RPMI7951 (cell line): ENCODE measurements at places on chromosomes 13 and 19. TPM values are rescaled to one million over a fixed set of nuclear protein-coding genes. Genes with fewer than 3 reads are reported as not detected.

The RTBDN gene
- 0.68 TPM in 1 of 2 replicates, not detected in the other for total RNA-seq

DNA sequence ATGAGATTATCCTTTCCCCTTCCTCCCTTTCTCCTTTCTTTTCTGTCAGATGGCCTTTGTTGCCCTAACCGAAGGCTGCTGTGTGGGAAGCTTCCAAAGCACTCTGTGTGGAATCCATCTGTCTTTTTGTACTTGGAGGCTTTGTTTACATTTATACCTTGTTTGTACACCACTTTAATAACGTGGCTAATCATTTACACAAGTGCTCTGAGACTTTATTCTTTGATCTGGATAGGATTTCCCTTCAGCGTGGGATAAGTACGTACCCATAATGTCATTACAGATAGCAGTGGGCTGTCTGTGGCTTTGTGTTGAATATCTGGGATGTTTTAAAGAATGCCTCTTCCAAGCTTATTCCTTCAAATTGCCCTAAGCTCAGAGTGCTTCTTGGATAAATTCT lies 684.7 kb upstream of the SLITRK5 start:
- DNase-seq: no peak

DNA sequence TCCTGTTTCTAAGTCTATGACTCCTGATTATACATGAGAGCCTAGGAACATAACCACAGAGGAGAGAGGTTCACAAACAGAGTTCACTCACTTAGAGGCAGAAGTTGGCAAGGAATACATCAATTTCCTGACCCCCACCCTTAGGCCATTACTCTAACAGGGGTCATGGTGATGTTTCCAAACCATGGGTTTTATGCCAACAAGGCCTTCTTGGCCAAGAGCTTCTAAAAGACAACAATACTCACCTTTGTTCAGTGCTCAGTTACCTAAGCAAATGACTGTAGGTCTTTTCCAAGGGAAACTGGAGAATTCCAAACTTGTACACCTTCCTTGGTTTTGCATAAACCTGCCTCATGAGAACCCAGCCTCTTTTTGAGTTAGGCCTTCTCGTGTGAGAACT lies 52.6 kb downstream of the ERICH4 start:
- no peak for DNase-seq

DNA sequence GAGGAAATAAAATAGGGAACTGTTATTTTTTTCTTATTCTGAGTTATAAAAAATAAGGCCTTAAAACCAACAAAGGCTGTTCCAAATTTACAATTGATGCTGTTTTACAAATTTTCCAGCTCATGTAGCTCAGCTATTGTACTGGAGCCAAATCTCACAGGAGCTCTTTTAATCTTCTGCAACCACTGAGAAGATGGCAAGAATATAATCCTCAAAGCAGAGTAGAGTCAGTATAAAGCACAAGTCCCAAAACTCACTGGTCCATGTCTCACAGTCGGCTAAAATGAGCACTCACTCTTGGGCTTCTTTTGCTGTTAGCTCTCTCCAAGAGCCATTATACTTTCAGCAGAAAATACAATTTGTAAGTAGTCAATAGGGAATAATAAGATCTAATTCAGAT lies 1074.4 kb upstream of the PRR20A start:
- DNase-seq: no peak

The GFY gene
- not detected in 2 replicates for total RNA-seq

The ZNF418 gene
- total RNA-seq: 2.1 and 3.1 TPM in 2 replicates

The CLC gene
- total RNA-seq: not detected in 2 replicates

- DNase-seq: no peak
These were observed 25.6 kb downstream of the SAFB start for GRCh38 chr19:5648464-5648863.

The CC2D1A gene
- total RNA-seq: 14.7 and 15.7 TPM in 2 replicates

DNA sequence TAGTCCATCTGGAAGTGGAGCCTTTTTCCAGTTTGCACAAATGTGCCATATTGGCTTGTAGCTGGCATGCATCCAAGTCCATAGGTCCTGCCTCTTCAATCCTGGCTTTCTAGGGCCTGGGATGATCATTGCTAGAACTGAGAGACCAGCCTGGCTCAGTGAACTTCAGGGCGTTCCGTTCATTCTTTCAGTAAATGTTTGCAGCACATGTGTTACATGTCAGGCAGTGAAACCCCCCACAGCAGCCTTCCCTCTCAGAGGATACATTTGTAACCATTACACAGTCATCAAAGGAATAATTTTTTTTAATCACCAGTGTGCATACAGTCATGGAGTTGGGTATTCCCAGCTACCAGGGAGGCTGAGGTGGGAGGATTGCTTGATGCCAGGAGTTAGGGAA lies 9.7 kb downstream of the FUT2 start:
- no peak for DNase-seq

The SEMA6B gene
- total RNA-seq: 1.1 TPM in 2 replicates

DNA sequence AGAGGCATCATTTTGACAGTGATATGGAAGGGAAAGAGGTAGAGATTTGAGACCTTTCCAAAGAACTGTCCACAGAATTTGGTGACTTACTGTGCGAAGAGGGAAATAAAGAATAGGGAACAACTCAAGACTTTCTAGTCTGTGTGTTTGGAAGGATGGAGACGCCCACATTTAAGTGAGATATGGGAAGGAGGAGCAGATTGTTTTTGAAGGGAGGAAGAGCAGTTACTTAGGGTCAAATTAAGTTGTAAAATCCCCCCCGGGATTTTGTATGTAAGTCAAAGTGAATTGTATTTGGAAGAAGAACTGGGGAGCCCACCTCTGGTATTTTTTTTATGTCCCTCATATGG lies 1.2 kb downstream of the USPL1 start:
- no peak for DNase-seq

The EID2B gene
- 5.3 and 8.8 TPM in 2 replicates for total RNA-seq

The SLC25A42 gene
- total RNA-seq: 5.9 and 6.2 TPM in 2 replicates

The KLK1 gene
- total RNA-seq: not detected in 2 replicates

DNA sequence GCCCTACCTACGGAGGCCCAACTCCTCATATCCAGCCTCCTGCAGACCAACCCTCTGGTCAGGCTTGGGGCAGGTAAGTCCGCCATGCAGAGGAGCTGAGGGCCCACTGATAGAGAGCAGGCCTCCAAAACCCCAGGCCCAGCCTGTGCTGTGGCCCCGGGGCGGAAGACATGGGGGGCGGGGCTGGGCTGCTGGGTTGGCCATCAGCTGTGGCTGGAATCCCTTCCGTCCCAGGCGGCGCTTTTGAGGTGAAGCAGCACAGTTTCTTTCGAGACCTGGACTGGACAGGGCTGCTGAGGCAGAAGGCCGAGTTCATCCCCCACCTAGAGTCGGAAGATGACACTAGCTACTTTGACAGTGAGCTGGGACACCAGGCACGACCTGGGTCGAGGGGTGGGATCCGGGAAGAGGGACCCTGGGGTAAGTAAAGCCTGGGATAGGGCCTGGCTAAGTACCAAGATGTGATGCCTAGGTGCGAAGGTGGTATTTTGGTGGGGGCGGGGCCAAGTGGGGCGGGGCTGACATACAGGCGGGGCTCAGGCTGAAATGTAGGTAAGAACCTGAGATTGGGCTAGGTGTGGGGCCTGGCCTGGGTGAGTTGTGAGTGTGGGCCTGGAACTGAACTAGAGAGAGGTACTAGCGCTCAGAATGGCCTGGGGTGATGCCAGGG lies 15.4 kb downstream of the DNASE2 start:
- DNase-seq: no peak

The BEST2 gene
- 0.10 TPM in 1 of 2 replicates, not detected in the other for total RNA-seq

GRCh38 chr19:32809754-32810153 lies 59.8 kb downstream of the SLC7A9 start:
- DNase-seq: no peak

The SOX1 gene
- not detected in 2 replicates for total RNA-seq

- peak; percentile 3 for DNase-seq
These were observed 14.6 kb downstream of the KBTBD7 start for GRCh38 chr13:41179593-41180250.

GRCh38 chr13:45104261-45104660 lies 16.0 kb upstream of the GTF2F2 start:
- no peak for DNase-seq

GRCh38 chr13:35964863-35965180 lies 166.4 kb downstream of the DCLK1 start:
- DNase-seq: no peak

The CACNG6 gene
- 0.10 TPM in 1 of 2 replicates, not detected in the other for total RNA-seq

The CHST8 gene
- total RNA-seq: not detected in 2 replicates

DNA sequence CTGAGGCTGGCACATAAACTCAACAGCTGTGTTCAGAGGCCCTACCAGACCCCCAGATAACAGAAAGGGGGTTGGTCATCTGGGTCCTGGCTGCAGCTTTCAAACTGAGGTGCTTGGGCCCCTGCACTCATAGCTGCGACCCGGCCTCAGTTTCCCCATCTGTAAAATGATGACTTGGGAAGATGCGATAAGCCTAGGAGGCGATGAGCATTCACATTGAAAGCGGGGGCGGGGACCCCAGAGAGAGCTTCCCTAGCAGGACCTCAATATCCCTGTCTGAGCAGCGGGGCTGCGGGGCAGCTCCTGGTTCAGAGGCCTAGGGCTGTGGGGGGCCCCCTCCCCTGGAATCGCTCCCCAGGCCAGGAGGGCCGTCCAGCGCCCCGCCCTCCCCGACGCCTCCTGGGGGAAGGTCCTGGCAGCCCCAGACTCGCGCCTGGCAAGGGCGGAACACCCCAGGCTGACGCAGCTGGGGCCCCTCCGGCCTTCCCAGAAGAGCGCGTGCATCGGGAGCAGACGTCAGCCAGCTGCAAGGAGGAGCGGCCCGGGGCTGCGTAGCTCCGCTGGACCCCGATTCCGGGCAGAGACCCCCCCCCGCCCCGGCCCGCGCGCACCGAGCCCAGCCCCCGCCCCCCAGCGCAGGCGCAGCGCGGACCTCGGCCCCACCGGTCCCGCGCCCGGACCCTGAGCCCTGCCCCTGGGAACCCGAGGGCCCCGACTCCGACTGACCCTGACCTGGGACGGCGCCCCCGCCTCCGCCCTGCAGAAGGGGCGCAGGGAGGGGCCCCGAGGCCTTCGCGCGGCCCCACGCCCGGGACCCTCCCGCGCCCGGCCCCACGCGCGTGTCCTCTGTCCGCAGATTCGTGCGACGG lies 3.5 kb downstream of the FSTL3 start:
- peak; percentile 63 for DNase-seq
